ENCODE measurements at places on chromosomes 12 and 14. TPM values are rescaled to one million over a fixed set of nuclear protein-coding genes. Genes with fewer than 3 reads are reported as not detected.

The SLCO1B3 gene
- not detected for total RNA-seq

The SYCP3 gene
- total RNA-seq = 0.07 TPM

The C14orf39 gene
- 1.2 TPM for total RNA-seq

The TMTC2 gene
- 3.9 TPM for total RNA-seq

The MYF6 gene
- total RNA-seq = not detected

The KCNK13 gene
- 0.69 TPM for total RNA-seq

The TBC1D30 gene
- 5.7 TPM for total RNA-seq

The NYNRIN gene
- 18.3 TPM for total RNA-seq

The TPPP2 gene
- total RNA-seq = not detected

GRCh38 chr12:15208140-15208539, 13.1 kb downstream of the RERG start:
- no peak for DNase-seq

GRCh38 chr14:76277586-76278130, 98.3 kb upstream of the ESRRB start:
- no peak for DNase-seq

- no peak for DNase-seq
These were observed 230.9 kb upstream of the LRIG3 start for GRCh38 chr12:59151243-59151642.

GRCh38 chr14:68367536-68367935, 425.3 kb downstream of the ZFP36L1 start:
- no peak for DNase-seq

GRCh38 chr14:50233951-50234250, 2.5 kb upstream of the SOS2 start:
- no peak for DNase-seq

GRCh38 chr12:84643993-84644392, 268.6 kb downstream of the SLC6A15 start:
- no peak for DNase-seq

DNA sequence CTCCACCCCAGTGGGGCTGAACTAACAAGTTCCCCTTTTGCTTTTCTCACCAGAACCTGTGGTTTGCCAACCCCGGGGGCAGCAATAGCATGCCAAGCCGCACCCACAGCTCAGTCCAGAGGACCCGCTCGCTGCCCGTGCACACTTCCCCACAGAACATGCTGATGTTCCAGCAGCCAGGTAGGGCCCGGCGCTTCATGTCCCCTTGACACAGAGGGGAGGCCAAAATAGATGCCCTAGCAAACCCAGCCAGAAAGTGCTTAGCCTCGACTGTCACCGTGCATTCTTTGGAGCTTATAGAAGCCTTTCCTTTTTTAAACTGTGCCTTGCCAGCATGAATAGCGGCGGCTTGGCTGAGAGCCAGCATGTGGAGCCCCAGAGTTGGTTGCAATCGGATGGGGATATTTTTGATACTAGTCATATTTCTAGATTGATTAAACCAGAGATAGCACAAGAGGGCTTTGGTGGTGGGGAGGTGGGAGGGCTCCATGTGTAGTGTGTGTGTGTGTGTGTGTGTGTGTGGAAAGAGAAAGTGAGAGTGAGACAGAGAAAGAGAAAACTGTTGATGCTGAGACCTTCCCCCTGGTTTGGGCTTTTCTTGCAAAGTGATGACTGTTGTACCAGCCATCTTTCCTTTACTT, 126.1 kb downstream of the GCH1 start:
- DNase-seq = no peak

DNA sequence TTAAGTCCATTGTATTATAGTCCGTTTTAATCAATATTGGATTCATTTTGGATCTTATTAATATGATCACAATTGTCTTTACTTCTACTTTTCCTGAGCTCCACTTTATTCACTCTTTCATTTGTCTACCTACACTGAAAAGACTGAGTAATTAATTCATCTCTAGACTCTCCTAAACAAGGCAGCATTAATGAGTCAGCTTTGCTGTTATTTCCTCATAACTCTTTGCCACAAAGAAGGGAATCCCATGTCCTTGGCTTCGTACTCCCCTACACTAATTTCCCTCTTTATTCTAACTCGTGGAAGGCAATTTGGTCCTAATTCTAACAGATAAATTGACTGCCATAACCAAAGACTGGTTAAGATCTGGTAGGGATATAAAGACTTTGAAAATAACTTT, 91.9 kb downstream of the ARMH4 start:
- DNase-seq = no peak

DNA sequence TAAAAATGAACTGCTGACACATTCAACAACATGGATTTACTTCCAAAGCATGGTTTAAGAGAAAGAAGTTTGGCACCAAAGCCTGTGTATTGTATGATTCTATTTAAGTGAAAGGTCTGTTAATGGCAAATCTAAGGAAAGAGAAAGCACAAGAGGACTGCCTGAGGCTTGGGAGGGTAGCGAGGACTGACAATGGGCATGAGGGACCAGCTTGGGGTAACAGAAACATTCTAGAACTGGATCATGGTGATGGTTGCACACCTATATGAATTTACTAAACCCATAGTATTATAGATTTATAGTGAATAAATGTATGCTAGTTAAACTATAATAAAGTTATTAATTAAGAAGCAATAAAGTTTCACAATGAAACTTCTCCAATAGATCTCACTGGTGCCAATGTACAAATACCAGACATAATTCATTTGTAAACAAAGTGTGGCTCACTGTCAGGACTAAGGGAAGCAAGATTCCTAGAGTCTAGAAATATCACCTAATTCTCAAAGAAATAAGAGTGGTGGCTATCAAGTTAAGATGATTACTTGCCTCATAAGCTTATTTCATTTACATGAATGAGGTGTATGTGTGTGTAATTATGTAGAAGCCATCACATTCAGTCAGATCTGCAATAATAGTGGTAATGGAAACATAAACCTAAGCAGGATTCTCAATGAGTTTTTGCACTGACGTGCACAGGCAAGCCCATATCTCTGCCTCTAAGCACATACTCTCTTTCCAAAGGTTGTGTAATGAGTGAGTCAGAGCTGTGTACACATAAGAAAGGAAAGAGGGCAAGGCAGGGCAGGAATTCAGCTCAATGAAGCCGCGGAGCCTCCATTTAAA, 353.4 kb downstream of the KCNH5 start:
- no peak for DNase-seq

DNA sequence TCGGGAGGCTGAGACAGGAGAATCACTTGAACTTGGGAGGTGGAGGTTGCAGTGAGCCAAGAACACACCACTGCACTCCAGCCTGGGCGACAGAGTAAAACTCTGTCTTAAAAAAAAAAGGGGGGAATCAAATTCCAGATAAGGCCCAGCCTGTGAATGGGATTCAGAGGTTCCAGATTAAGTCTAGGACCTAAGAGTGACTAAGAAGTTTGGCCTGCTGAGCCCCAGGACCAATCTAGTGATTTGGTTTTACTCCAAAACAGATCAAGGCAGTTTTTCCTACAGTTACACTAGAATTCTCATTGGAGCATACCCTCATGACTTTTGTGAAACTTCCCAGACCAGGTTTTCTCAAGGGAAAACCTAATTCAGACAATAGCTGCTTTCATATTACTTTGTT, 22.8 kb downstream of the EXOC5 start:
- DNase-seq = no peak

DNA sequence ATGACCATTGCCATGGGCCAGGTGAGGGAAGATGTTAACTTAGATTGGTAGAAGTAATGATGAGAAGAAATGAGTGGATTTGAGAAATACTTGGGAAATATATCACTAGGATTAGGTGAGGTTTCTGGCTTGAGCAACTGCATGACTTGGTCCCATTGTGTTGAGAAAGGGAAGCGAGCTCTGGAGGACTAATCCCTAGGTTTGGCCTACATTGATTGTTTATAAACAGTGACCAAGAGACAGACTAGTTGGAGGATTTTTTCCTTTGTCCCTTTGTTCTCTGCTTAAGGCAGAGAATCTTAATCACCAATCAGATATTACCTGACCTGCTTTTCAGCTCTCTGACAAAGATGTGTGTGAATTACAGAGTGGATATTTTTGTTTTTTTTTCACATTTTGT, 100.5 kb downstream of the AEBP2 start:
- no peak for DNase-seq

GRCh38 chr12:11825278-11825677, 175.8 kb downstream of the ETV6 start:
- DNase-seq = no peak

- DNase-seq = no peak
These were observed at the start of gene HHIPL1 for GRCh38 chr14:99644723-99645544. HHIPL1 (plus strand) TSS chr14:99645129; CDS start chr14:99645208, 79 bp downstream.

DNA sequence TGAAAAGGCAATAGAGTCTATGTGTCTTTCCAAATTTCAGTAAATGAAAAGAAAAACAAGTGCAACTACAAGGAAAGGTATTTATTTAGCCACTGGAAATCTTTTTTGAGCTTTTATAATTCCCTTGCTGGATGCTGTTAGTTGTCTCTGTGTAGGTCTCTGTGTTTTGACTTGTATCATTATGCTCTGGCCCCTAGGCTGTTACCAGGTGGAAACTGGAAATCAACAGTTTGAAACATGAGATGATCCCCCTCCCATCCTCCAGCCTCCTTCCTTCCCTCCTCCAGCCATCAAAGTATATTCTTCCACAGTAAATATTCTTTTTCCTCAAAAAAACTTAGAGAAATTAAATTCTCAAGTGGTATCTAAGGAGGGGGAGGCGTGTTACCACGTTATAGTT, 934 bp upstream of the DCN start:
- DNase-seq = no peak

- no peak for DNase-seq
These were observed 1.6 kb downstream of the RHOF start for GRCh38 chr12:121791671-121792551.

DNA sequence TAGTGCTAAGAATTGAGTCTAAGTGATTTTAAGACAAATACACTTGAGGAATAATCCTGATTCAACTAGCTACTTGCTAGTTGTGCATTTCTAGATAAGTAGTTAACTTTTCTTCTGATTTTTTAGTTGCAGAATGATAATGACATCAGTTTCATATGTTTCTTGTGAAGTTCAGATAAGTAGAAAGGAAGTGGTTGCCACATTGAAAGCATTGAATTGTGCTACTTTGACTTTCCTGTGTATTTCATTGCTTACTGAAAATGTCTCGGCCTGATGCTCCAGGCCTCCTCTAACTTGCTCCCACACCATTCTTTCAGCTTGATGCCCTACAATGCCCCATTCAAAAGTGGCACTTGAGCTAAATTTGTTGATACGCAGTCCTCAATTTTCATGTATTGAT, 980.0 kb downstream of the TMTC2 start:
- DNase-seq = no peak

DNA sequence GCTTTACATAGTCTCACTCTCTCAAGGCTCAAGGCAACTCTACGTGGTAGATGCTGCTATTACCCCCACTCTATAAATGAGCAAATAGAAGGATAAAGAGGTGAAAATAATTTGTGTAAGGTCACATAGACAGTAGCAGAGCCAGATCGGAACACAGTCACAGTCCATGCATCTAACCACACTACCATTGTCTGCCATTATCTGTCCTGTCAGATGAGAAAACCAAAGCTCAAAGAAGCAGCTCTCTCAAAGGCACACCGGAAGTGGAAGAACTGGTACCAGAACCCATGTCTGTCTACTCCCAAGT, 134.4 kb upstream of the NUDT4 start:
- DNase-seq = no peak
